ENCODE measurements at places on chromosomes 5 and 9.

DNA sequence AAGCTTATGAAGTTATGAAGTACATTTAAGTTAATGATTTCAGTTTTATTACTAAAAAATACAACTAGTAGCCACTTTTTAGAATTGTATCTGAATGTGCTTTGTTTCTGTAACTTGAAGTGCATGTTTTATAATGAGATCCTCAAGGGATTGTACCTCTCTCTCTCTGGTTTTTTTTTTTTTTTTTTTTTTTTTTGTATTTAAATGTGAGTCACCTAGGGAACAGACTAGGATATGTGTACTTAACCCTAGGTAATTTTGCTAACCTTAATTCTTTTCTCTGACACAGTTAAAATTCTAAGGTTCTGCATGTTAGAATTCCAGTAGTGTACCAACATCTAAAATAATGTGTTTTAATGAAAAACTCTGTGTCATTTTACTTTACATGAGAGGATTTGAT lies 59.5 kb downstream of the CDC42SE2 start:
- DNase-seq: no peak

GRCh38 chr5:121628783-121629182 lies 222.9 kb upstream of the FTMT start:
- no peak for DNase-seq

- no peak for DNase-seq
Observed at GRCh38 chr9:69975681-69976080, 68.0 kb upstream of the MAMDC2 start.

GRCh38 chr5:80706835-80707447 lies 52.2 kb upstream of the DHFR start:
- no peak for DNase-seq

DNA sequence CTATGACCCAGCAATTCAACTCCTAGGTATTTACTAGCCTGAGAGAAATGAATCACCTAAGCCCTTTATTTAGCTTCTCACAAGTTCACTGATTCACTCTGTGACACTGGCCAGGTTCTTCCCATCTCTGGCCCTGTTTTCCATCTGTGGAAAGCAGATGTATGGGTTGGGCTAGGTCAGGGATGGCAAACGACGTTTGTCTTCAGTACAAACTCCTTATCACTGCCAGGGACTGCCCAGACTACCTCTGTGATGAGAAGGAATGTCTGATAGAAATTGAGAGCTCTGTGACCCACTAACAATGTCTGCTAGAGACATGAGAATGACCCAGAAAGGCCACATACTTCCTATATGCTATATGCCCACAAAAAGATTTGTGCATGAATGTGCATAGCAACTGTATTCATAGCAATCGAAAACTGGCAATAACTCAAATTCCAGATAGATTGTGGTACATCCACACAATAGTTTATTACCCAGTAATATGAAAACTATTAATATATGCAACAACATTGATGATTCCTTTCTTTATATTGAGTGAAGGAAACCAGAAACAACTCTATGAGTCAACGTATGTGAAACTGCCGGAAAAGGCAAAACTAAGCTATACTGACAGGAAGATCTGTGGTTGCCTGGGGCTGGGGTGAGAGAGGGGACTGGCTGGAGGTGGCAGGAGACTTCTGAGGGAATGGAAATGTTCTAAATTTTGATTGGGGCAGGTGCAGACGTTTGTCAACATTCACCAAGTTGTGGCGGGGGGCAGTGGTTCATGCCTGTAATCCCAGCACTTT lies 32.0 kb upstream of the ADAM19 start:
- no peak for DNase-seq

DNA sequence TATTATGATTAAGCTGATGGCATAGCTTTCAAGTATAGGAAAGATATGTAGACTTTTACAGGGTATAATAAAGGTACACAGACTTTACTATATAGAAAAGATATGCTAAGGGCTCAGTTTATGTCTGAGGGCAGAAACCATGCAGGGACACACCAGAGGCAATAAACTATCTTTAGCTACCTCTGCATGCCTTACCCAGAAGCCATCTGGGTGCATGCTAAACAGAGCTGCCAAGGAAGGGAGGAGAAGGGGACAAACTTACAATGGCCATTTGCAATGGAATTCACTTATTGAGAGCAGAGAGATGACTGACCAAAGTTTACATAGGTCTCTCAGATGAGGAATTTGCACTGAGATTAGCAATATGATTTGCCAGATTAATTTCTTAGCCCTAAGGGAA lies 143.1 kb upstream of the NR4A3 start:
- DNase-seq: no peak

DNA sequence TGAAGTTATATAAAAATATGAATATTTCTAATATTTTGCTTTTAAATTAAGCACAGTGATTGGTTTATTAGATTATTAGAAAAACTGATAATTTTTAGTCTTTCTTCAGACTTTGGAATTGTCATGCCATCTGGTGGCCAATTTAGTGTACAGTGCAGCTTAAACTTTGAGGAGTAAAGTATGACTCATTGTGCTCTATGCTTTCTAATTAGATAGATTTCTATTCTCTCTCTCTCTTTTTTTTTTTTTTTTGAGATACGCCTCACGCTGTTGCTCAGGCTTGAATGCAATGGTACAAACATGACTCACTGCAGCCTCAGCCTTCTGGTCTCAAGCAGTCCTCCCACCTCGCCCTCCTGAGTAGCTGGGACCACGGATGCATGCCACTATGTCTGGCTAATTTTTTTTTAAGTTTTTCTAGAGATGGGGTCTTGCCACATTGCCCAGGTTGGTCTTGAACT lies 42.1 kb upstream of the GPR21 start:
- peak; percentile 92 for DNase-seq

DNA sequence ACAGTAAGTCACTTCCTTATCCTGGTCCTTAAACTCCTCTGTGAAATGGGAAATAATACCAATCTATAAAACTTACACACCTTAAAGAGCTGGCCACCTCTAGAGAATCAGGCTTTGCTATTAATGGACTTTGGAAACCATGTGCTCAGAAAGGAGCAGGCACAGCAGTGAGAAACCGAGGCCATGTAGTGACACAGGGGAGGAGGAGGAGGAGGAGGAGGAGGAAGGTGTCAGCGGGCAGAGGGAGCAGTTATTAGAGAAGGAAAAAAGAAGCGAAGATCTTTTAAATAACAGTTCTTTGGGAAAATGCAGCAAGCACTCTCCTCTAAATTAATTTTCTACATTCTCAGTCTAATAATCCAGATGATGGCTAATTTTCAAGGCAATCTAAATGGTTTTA lies 38.0 kb downstream of the SUSD1 start:
- DNase-seq: no peak

GRCh38 chr5:154373326-154373725 lies 72.5 kb upstream of the SAP30L start:
- no peak for DNase-seq

DNA sequence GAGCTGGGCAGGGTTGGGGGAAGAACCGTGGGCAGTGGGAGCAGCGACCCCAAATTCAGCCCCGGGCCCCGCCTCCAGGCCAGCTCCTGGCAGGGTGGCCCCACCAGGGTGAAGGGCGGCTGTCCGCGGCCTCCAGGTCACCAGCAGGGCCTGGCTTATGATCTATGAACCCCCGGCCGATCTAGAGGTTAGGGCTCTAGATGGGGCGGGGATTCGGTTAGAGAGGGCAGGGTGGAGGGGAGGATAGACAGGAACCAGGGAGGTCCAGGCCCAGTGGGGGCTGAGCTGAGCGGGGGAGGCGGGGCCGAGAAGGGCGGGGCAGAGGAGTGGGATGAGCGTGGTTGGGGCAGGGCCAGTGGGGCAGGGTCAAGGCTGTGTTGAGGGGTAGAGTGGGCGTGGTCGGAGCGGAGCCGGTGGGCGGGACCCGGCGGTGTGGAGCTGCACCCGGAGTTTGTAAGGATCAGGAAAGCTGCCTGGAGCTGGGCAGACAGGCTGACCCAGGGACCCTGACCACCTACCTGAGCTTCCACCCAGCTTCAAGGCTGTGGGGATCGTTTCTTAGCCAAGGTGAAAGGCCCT lies 29.3 kb upstream of the OBP2B start:
- peak; percentile 47 for DNase-seq

DNA sequence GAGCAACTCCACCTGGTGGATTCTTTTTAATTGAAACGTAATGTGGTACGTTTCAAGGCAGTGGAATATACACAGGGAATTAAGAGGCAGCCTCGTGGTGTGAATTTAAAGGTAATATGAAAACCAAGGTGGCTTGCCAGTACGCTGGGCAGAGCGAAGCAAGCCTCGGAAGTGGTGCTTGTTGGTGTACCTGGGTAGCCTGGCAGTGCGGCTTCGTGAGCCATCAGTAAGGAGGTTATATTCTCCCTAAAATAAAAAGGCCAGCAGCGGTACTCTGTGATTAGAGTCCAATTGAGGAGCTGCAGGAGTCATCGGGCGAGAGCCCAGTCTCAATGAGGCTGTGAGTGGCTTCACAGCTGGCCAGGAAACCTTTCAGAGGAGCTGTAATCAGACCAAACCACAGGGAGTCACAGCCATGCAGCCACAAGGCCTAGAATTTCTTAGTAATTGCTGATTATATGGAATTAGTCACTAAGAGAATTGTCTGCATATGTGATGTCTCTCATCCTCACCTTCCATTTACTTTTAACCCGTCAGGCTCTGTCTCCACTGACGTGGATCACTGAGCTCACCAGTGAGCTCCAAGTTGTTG lies 57.7 kb downstream of the DCP2 start:
- no peak for DNase-seq

DNA sequence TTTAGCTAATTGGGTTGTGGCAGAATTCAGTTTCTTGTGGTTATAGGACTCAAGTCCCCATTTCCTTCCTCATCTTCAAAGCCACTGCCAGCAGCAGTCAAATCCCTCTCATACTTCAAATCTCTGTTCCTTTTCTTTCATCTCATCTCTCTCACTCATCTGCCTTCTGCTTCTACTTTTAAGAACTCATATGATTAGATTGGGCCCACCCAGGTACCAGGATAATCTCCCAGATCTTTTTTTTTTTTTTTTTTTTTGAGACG lies 8.0 kb upstream of the REEP5 start:
- no peak for DNase-seq

- peak; percentile 42 for DNase-seq
Observed at GRCh38 chr5:173324115-173325001, 3.9 kb downstream of the STC2 start.

GRCh38 chr5:36739751-36740221 lies 133.4 kb downstream of the SLC1A3 start:
- peak; percentile 80 for DNase-seq

- no peak for DNase-seq
Observed at GRCh38 chr5:19058216-19058615, 929.8 kb downstream of the CDH18 start.

DNA sequence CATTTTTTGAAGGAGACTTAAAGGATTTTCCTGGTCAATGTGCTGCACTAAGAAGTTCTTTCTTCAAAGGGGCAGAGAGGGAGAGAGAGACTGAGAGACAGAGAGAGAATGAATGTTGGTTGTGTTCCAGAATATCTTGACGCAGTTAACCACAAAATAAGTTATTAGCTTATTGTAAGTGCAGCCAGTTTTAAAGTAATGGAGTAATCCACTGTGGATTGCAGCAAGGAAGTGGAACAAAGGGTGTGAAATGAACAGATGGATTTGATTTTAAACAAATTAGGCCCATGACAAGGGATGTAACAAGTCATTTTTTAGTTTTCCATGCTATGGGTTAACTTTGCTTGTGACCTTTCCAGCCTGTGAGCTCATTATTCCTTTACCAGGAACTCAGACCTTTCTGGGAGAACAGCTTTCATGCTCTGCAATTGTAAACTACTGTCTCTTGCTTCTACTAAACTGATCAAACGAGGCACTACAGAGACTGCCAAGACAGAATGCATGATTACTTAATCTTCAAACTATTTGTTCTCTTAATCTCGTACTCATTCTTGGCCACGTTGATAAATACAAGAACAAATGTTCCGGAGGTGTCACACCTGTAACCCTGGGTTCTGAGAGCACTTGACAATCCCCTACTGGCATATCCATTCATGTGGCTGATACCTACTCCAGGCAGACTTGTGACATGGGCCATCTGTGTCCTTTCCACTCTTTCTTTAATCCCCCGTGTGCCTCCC lies 131.1 kb downstream of the TLE1 start:
- DNase-seq: no peak

DNA sequence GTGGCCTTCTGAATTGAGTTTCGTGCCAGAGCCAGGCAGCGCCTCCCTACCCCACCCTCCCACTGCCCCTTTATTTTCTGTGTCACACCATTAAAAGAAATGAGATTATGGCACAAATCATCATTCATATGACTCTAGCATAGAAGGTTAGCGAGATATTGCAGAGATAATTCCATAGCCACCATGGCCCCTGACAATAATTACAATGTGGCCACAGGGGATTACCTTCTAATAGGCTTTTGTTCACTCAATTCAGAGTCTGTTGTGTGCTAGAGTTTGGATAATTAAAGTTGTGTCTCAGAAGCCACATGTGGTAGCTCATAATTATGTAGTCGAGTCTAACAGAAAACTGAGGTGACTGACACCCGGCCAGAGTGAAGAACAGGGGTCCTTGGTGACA lies 428.1 kb downstream of the ARHGEF28 start:
- DNase-seq: no peak

DNA sequence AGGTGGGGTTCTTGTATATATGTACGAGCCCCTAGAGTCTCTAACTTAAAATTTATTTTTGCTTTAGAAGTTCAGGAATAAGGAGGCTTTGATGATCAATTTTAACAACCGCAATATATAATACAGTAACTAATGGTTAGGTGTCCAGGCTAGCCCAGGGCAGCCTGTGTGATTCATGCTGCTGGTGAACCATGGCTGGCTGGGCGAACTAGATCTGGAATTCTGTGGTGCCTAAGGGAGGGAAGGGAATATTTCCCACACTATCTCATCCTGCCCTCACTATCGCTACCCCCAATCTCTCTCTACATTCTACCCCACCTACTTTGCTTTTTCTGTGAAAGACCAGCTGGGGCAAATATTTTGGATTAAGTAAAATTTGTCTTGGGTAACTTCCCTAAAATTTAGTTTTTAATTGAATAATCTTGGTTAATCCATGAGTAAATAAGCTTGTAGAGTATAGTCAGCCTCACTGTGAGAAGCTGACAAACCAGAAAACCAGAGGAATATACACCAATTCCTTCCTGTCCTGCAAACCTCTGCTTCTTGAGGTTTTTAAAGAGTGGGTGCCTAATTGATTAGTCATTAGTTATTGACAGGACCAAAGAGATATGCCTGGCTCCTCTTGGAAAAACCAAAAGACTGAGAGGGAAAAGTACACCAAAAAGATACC lies 115.1 kb upstream of the CCDC152 start:
- DNase-seq: no peak

DNA sequence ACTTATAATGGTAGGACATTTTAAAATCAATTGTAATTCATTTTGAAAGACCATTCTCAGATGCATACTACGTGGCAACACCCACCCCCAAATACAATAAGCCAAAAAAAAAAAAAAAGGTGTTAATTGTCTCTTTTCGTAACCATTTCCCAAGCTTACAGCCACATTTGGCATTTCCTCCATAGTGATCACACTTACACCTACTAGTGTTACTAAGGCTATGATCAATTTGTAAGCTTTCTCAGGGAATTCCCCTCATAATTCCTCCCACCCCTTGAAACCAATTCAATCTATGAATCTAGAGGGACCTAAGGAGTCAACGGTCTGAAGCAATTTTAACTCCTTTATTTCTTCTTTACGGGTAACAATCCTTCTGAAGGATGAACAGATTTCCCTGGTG lies 40.1 kb downstream of the NR2F1 start:
- no peak for DNase-seq

- DNase-seq: peak; percentile 84
Observed at GRCh38 chr5:106862450-106863193, 808.1 kb downstream of the EFNA5 start.

All from endothelial cell of umbilical vein (primary cell).